ENCODE measurements at places on chromosomes 6 and 20.

DNA sequence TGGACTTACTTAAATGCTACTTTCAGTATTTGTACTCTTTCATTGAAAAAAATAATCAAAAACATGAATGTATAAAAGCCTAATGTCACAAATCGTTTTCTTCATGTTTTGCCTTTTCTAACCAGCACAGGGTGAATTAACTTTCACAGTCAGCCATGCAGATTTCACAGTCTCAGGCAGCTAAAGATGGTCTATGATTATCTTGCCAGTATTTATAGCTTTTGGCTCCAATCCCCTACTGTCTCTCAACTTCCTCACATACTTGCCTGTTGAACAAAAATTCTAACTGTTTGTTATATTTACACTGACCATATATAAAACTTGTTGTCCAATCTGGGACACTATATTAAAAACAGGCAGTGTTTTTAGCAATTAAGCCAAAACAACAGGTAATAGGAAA lies 358.2 kb downstream of the ARHGAP18 start:
- no peak for DNase-seq

DNA sequence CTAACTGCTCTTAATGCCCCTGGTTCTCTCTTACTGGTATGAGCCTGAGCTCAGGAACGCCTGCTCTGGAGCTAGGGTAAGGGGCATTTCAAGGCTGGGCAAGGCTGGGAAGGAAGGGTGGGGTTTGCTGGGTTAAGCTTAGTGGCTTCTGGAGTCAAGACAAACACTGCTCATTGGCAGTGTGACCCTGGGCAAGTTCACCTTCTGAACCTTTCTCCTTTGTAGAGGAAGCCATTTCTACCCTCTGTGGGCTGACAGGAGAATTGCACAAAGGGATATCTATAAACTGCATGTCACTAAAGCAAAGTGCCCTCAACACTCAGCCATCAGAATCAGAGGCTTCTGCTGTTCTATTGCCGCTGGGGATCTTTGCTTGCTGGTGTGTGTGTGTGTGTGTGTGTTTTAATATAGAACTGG lies 20.3 kb upstream of the LRRN4 start:
- no peak for DNase-seq

- no peak for DNase-seq
These were observed 570.1 kb downstream of the DHX35 start for GRCh38 chr20:39532205-39532604.

- no peak for DNase-seq
These were observed 215.3 kb upstream of the LRFN2 start for GRCh38 chr6:40802481-40802880.

Measured in effector memory CD8-positive, alpha-beta T cell (primary cell).